ENCODE measurements at places on chromosomes 2 and 18.

- no peak for DNase-seq
These were observed 18.1 kb downstream of the EPAS1 start for GRCh38 chr2:46315103-46315890.

DNA sequence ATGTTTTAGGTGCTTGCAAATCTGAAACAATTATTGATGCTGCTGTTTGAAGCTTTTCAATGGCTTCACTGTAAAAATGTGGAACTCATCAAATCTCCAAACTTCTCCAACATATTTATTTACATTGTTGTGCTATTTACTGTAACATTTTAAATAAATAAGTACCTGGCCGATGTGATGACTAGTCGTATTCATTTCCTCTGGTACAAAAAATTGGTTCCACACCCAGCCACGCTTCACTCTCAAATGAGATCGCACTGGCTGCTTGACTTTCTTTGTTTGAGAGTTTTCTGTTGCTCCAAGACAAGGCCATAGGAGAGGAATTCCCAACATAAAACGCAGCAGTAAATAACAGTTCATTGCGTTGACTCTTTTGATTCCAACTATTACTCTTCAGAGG is 32.0 kb downstream of the CDH19 start:
- no peak for DNase-seq

GRCh38 chr2:240687045-240687740 is 4.5 kb upstream of the AQP12A start:
- no peak for DNase-seq

GRCh38 chr2:64970495-64970894 is 18.7 kb upstream of the SLC1A4 start:
- DNase-seq: no peak

- no peak for DNase-seq
These were observed 130.0 kb upstream of the STON1 start for GRCh38 chr2:48399828-48400552.

- DNase-seq: no peak
These were observed 74.8 kb upstream of the ZBTB14 start for GRCh38 chr18:5370332-5370731.

- DNase-seq: no peak
These were observed 2.8 kb upstream of the RAX start for GRCh38 chr18:59276047-59276446.

GRCh38 chr18:73283788-73284187 is 416.0 kb upstream of the NETO1 start:
- no peak for DNase-seq

DNA sequence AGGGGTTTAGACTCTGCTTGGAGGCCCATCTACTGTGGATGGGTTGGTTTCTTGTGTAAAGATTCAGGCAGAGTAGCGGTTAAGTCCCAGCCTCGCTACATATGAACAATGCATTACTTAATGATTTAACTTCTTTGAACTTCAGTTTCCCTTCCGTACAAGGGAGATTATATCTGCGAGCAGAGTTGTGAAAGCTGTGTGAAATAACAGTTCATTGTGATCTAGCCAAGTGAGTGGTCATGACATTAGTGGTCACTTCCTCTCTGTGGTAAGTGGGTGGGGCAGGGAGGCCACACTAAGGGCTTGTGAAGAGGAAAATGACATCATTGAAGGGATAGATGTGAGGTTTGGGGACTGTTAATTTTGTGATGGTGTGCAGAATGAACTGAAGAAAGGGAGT is 14.1 kb upstream of the MEX3C start:
- DNase-seq: no peak

DNA sequence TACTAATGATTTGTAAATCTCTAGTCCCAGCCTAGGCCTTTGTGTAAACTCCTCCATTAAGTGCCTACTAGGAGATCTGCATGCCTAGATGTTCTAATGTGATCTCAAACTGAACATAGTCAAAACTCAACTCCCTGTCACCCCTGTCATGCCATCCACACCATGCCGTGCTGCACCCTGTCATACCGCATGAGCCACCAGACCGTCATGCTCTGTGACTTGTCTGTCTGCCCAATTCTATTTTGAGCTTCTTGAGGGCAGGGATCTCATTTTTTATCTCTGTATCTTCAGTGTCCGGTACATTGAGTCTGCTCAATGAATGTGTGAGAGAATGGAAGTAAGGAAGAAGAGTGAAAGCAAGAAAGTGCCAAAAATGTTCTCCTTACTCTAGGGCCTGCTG is 35.5 kb downstream of the GREB1L start:
- no peak for DNase-seq

DNA sequence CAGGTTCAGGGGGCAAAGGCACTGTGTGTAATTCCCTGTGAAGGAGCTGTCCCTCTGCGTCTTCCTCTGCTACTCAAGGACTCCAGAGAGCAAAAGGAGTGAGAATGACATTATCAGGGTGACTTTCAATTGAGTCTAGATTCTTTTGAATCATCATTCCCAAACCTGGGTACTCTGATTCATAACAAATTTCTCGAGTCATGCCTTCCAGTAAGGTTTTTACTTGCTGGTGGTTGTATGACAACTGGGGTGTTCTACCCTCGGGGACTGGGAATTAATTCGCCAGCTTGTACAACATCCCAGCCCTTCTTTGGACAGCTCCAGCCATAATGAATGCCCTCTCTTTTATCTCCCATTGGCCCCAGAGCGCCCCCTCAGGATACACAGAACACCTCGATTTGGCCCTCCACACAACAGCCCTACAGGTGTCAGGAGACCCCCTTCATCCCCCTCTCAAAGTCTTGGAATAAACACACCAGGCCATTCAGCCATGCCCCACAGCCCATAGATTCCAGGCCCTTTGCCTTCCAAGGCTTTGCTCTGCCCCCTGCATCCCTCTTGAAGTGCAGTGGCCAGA is 254.5 kb downstream of the KLHL29 start:
- no peak for DNase-seq

GRCh38 chr2:190158798-190159434 is 96.4 kb upstream of the MSTN start:
- DNase-seq: no peak

All from NCI-H1092 (cell line).